ENCODE measurements at places on chromosomes 5 and 9. TPM values are rescaled to one million over a fixed set of nuclear protein-coding genes. Genes with fewer than 3 reads are reported as not detected.

CAPSL gene
- total RNA-seq: not detected

OR2K2 gene
- not detected for total RNA-seq

GPX8 gene
- total RNA-seq: 49.9 TPM

FOXD4L6 gene
- total RNA-seq: not detected

BTNL3 gene
- not detected for total RNA-seq

TEX10 gene
- total RNA-seq: 11.2 TPM

NIPAL4 gene
- total RNA-seq: 0.37 TPM

ROR2 gene
- 28.4 TPM for total RNA-seq

GRXCR2 gene
- not detected for total RNA-seq

CORO2A gene
- total RNA-seq: 0.95 TPM

PNPLA7 gene
- 4.6 TPM for total RNA-seq
